ENCODE measurements at places on chromosomes 5 and 9.

DNA sequence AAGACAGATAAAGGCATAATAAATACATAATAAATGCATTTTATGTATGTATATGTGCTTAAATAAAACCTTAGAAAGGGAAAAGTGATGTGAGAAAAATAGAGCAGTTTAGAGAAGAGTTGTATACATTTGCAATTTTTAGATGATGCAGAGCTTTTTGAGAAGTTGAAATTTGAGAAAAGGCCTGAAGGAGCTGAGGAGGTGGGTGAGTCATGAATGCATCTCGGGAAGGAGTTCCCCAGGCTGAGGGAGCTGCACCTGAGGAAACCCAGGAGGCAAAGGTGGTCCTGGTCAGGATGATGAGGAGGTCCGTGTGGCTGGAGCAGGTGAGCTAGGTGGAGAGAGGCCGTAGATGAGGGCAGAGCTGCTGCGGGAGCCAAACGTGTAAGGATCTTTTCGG is 17.4 kb upstream of the CD180 start:
- DNase-seq = no peak

DNA sequence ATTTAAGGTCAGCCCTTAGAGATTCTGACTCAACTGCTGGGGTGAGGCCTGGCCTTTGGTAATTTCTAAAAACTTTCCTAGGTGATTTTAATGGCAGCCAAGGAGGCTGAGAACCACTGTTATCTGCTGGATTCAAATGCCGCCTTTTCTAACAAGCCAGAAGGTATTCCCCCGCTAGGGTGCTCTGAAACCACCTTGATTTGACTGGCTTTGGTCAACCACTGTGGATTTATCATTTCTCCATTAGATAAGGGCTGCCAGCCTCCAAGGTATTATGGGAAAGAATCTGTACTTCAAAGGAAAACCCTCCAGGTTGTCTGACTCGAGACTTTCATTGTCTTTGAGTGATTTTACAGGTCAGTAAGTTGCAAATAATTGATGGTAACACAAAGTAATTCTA is 4.3 kb downstream of the ANXA6 start:
- DNase-seq = no peak

- DNase-seq = no peak
Measured at GRCh38 chr5:93209476-93209875, 371.5 kb downstream of the NR2F1-AS1 start.

- no peak for DNase-seq
Measured at GRCh38 chr9:1008216-1008615, 31.8 kb downstream of the DMRT3 start.

GRCh38 chr9:128411364-128412119 is 9.1 kb upstream of the CERCAM start:
- no peak for DNase-seq

- DNase-seq = no peak
Measured at GRCh38 chr9:107049803-107050184, 186.8 kb downstream of the ZNF462 start.

GRCh38 chr5:57577432-57578175 is 95.0 kb upstream of the ACTBL2 start:
- no peak for DNase-seq

GRCh38 chr5:52844885-52845284 is 57.2 kb downstream of the ITGA1 start:
- DNase-seq = no peak

- no peak for DNase-seq
Measured at GRCh38 chr9:87271696-87272477, 225.8 kb upstream of the DAPK1 start.

GRCh38 chr5:58012801-58013315 is 447.0 kb downstream of the PLK2 start:
- no peak for DNase-seq

GRCh38 chr9:98849563-98849962 is 42.1 kb downstream of the GALNT12 start:
- no peak for DNase-seq

GRCh38 chr9:121640076-121640475 is 11.4 kb upstream of the DAB2IP start:
- DNase-seq = no peak

DNA sequence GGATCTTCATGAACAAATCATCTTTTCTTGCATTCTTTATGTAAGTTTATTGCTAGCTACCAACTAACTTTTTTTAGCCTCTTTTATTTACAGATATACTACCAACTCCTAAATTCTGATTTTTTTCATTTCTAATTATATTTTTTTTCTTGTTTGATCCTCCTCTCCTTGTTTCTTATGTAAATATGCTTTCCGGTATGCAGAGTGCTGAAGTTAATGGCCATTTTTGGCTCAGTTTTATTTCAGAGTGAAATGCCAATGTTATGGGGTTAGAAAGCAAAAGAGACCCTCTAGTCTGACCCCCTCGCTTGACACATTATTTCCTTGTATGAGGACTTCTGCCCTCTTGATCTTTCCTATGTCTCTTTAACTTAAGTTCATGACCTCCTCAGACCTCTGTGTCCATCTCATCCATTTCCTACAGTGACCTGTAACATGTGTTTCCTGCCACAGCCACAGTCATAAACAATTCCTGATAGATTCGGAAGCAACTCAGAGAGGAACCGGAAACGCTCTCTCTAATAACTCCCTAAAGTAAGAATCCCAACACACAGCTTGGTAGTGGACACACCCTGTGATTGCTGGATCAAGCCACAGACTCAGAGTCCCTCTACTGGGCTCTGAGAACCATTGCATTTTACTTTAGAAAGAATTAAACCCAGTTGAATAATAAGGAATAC is 42.9 kb upstream of the AFAP1L1 start:
- no peak for DNase-seq

DNA sequence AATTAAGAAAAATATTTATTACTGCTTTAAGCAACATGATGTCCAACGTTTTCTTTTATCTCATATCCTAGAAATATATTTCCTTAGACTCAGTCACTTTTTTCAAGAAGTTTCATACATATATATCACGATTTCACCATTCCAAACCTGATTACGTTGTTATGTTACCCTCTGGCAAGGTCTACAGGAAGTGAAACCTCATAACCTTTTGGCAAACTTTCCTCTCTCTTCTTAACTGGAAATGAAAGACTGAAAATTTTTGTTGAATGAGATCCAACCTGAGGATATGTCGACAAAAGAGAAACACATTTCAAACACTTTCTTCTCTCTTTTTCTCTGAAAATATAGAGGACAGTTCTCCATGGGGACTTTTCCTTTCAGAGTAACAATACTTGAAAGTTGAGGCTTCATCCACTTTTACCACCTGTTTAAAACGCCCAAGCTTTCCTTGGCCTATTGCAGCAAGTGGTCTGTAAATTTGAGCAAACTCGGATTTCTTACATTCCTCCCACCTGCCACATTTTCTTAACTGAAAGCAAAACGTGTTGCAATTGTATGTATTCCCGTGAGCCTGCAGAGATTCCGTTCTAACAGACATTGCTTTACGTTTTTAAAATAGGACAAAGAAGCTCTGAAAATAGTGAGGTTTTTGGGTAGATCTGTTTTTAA is 298.1 kb downstream of the CETN3 start:
- no peak for DNase-seq

- DNase-seq = no peak
Measured at GRCh38 chr5:146447734-146448380, 724 bp downstream of the TCERG1 start.

- no peak for DNase-seq
Measured at GRCh38 chr9:127303830-127304229, 39.3 kb downstream of the GARNL3 start.

- DNase-seq = no peak
Measured at GRCh38 chr5:159471904-159472303, 141.6 kb upstream of the IL12B start.

- DNase-seq = no peak
Measured at GRCh38 chr5:34002629-34003328, 5.1 kb downstream of the AMACR start.

DNA sequence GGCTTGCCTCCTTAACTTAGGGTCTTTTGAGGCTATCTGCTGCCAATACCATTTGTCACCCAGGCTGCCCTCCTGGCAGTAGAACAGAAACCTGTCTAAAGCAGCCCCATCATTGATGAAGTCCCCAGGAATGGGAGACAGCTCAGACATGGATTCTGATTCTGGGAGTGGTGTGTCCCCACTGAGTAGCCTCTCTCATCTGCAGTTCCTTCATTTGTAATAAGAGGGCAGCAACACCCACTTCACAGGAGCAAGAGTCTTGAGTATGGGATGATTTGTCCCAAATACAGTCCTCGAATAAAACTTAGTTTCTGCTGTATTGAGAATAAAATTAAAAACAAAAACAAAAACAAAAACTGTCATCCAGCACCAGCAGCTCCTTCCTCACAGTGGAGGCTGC is 167.6 kb downstream of the ASTN2 start:
- no peak for DNase-seq

GRCh38 chr5:74851684-74852353 is 14.4 kb downstream of the FAM169A start:
- no peak for DNase-seq

DNA sequence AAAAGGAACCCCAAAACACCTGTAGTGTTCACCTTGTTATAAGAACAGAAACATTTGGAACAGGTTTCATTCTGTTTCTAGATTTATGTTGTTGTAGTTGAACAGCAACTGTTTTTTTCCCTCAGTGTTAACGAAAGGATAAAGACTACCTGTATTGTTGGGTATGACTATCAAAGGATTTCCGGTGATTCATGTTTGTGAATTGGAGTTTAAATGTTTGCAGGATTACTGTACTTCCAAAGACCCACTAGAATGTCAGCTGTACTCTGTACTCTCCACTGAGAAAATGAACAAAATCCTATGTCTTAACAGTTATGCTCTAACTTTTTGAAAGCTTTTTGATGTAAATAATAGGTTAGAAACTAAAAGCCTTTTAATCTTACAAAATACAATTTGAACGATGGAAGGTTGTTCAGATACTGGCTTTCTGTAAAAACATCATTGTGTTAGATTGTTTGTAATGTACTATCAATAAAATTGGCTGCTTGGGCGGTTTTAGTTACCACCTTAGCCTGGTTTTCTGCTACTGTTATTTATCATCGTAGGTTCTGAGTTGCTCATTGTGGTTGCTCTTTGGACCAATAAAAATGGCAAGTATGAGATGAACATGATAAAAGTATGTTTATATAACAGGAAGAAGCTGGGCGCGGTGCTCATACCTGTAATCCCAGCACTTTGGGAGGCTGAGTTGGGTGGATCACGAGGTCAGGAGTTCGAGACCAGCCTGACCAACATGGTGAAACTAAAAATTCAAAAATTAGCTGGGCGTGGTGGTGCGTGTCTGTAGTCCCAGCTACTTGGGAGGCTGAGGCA is 44.1 kb downstream of the DCP2 start:
- no peak for DNase-seq

- no peak for DNase-seq
Measured at GRCh38 chr9:131776473-131776872, 36.6 kb upstream of the RAPGEF1 start.

DNA sequence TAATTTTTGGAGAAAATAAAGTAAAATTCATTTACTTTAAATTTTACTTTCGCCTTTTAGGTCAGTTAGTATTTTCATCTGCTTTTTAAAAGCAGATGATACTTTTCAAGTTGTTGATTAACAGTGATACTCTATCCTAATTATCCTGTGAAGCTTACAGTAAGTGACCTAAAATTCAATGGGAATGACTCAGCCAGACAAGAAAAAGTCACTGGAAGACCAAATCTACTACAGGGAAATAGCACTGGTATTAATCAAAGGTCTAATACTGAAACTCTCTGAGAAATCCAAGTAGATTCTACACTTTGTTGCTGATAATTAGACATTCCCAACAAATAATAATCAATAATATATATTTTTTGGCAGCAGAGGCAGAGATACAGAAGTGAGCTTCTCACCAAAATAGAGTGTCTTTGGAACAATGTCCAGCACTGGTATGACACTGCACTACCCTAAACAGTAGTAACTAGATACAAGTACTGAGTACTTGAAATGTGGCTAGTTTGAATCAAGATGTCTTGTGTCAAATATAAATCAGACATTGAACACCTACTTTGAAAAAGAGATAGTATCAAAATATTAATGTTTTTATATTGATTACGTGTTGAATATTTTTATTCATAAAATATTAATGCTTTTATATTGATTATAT is 22.8 kb upstream of the ELL2 start:
- DNase-seq = no peak

DNA sequence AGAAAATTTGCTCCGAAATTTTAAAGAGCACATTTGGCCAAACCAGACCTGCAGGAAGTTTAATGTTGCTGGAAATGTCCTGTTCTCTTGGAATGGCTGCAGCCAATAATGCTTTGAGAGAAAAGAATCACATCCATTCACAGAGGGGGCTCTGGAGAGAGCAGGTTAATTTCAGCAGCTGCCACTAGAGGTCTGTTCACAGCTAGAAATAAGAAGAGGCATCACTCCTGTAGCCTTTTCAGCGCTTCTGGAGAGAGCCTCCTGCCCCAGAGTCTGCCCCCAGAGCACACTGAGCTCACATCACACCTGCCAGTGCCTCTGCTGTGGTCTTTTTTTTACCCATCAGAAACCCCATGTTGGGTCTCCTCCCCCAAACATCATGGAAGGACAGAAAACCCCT is 124.8 kb upstream of the RAD23B start:
- no peak for DNase-seq

DNA sequence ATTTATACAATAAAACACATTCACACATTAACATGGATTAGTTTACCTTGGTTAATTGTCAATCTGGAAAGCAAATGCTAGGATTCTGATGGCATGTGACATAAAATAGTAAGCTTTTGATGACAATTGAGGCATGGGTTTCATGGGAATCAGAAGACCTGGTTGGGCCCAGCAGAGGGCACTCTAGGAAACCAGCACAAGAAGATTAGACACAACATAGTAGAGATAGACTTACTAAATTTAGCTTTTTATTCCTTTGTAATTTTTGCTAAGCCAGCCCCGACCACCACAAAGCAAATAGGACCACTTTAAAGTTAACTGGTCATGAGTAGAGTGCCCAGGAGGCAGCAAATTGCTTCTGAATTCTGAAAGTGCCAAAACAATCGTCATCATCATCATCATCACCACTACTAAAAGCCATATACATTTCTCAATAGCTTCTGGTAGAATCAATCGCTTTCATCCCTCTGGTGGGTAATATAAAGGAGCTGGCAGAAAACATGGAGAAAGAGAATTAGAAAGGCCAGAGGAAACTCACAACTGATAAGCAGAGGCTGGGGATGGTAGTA is 163.2 kb downstream of the ARRDC3 start:
- no peak for DNase-seq

GRCh38 chr9:123401879-123402513 is 46.0 kb downstream of the CRB2 start:
- DNase-seq = no peak

GRCh38 chr5:180865981-180866695 is 5.1 kb upstream of the ZFP62 start:
- no peak for DNase-seq

DNA sequence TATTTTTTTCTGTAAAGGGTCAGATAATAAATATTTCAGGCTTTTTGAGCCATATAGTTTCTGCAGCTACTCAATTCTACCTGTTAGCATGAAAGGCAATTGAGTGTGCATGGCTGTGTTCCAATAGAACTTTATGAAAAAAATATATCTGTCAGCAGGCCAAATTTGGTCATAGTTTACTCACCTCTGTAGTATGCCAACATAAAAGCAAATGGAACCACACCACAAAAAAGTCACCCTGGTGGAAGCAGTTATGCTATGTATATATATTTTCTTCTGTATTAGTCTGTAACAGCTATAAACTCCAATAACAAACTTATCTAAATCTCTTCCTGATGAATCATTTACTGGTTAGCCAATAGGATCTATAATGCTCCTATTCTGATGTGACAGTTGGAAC is 3.4 kb downstream of the SLC38A9 start:
- DNase-seq = no peak

Data from stimulated activated CD8-positive, alpha-beta memory T cell treated with anti-CD3 and anti-CD28 coated beads, Interleukin-2, amount 100 ng/mL, for 1 hour (primary cell).